ENCODE measurements at places on chromosomes 13 and 19.

DNA sequence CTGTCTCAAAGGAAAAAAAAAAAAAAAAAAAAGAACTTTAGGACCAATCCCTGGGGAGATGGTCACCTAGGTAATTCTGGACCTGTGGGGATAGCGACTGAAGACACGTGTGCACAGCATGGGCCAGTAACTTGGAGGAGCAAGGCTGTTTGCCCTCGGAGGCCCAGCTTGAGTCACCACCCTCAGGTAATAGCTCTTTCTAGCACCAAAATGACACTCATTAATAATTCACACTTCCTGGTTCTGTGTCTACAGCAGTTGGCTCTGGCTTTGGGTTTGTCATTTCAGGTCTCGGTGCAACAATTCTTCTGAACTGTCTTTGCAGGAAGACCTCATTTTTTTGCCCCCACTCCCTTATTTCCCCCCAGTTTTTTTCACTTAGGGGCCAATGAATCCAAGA, 3.9 kb upstream of the ATP11A start:
- no peak for DNase-seq

DNA sequence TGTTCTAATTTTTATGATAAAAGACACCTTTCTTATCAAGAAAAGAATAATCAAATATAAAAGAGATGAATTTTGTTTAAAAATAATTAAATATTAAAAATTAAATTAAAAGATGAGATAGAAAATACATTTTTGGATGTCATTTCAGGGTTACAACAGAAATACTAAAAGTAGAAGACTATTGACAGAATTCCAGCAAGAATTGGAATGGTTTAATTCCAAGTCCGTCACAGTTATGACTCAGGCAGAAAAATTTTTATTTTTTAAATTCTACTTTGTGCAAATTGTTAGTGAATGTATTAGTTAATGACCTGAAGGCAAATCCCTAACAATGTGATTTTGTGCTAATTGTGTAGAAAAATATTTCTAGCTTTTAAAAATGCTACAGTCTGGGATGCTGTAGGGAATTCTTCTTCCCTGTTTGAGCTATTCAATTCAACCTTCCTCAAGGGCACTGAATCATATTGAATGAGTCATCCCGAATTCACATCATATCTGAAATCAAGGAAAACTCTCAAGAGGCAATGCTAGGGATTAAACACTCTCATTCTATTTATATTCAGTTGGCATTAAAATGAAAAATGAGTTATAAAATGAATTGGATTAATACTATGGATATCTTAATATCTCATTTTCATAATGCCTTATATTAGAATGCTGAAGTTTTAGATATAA, 633.5 kb upstream of the ATXN8OS start:
- no peak for DNase-seq

DNA sequence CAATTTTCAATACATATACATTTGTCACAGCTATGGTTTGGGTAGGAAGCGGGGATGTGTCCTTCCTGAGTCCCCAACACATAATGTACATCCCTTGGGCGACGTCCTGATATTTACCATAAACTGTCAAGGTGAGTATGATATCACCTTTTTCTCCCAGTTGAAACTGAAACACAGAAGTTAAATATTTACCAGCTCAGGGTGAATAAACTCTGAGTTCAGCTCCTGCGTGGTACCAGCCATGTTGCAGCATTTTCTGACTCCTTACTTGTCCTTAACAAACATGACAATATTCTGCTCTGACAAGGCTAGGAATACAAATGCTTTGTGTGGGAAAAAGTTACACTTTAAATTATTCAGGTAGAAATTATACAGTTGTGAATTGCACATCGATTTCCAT, 294.2 kb downstream of the TEX29 start:
- DNase-seq, result no peak

GRCh38 chr13:60230593-60230992, 66.9 kb upstream of the DIAPH3 start:
- DNase-seq, result no peak

DNA sequence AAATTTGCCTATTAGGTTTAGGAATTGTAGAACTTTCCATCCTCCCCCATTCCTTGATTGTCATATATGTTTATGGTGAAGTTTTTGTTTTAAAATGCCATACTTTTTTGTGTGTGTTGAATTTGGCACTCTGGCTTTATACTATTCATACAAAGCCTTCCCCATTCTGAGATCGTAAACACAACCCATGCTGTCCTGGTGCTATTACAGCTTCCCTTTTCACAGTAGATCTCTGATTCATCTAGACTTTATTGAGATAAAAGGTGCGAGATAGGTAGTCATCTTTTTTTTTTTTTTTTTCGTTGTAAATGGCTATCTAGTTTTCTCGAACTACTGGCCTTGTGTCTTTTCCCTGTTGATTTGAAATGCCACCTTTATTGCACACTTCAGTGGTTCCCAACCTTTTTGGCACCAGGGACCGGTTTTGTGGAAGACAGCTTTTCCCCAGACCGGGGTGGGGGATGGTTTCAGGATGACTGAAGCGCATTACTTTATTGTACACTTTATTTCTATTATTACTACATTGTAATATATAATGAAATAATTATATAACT, 94.6 kb downstream of the LRCH1 start:
- no peak for DNase-seq

DNA sequence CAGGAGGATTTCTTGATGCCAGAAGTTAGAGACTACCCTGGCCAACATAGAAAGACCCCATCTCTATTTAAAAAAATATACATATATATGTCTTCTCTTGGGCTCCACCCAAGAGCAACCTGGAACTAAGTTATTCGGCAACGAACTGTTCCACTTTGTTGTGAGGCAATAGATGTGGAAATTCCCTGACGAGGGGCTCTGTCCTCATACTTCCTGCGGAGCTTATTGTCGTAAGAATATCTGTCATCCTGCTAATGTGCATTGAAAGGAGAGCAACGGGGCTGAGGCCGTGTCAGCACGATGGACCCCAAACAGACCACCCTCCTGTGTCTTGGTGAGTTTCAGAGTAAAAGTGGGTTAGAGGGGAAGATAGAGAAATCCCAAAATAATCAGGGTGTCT, at the start of gene FCAR:
Gene FCAR, plus strand, starts transcription at position 246 of the 400 bp plus-strand sequence. Its CDS starts 55 bp downstream, at position 301.
- DNase-seq, result no peak

- no peak for DNase-seq
Observed at GRCh38 chr13:33138441-33138840, 122.2 kb downstream of the KL start.

DNA sequence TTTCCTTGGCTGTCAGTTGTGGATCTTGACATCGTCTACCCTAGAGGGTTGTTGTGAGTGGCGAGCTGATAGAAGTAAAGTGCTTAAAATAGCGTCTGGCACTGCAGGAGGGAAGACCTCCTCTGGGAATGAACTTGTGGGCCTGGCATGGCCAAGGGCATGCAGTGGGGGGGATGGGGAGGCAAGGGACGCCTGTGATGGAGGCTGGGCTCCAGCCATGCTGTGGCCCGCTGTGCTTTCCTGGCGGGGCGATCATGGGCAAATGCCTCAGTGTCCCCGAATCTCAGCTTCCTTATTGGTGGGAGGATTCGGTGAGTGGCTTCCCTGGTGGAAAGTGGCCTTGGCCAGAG, 10.7 kb downstream of the CARM1 start:
- DNase-seq, result no peak

GRCh38 chr13:22454586-22454985, 726.2 kb upstream of the SGCG start:
- DNase-seq, result no peak
